ENCODE measurements at places on chromosomes 2 and 18.
A peak's percentile ranks its signal among the peaks of the same experiment; 100 is the strongest.

DNA sequence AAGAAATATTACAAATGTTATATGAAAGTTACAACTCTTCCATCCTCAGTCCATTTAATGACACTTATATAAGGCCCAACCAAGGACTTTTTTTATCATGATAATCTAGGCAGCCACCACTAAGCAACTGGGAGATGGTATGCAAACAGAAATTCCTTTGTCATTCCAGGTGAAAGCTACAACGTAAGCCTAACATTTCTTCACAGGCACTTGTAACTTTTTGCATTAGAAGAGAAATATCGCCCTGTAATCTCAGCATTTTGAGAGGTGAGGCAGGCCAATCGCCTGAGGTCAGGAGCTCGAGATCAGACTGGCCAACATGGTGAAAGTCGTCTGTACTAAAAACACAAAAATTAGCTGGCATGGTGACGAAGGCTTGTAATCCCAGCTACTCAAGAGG is 581.2 kb upstream of the SLC8A1 start:
- DNase-seq, result no peak

DNA sequence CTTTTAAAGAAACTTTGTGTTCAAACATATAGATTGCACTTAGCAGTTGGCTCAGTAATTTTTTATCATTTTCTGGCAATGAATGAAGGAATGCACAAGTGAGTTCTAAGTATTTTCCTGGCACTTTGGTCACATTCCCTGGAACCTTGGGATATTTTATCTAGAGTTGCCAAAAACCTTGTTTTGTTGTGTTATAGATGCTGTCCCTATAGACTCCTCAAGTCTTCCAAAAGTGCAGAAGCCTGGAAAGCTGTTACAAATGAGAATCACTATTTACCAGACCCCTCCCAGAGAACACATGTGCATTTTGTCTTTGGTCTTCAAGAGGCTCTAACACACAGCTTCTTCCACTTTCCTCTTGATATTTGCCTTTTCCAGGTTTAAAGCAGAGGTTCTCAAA is 108.3 kb downstream of the RND3 start:
- no peak for DNase-seq

- no peak for DNase-seq
Measured at GRCh38 chr2:101524806-101525430, 50.0 kb upstream of the RFX8 start.

GRCh38 chr18:63346480-63347183 is 20.4 kb downstream of the KDSR start:
- peak; percentile 71 for DNase-seq

GRCh38 chr2:119826370-119826961 is 66.7 kb downstream of the PTPN4 start:
- DNase-seq, result peak; percentile 23

- no peak for DNase-seq
Measured at GRCh38 chr2:70089220-70089982, 2.1 kb downstream of the PCBP1 start.

- no peak for DNase-seq
Measured at GRCh38 chr2:19937004-19937403, 35.2 kb upstream of the TTC32 start.

GRCh38 chr18:2049986-2050385 is 521.3 kb downstream of the METTL4 start:
- peak; percentile 22 for DNase-seq

- DNase-seq, result no peak
Measured at GRCh38 chr2:181407171-181407570, 50.0 kb upstream of the ITGA4 start.

- DNase-seq, result no peak
Measured at GRCh38 chr2:238739668-238740067, 108.2 kb upstream of the TWIST2 start.

DNA sequence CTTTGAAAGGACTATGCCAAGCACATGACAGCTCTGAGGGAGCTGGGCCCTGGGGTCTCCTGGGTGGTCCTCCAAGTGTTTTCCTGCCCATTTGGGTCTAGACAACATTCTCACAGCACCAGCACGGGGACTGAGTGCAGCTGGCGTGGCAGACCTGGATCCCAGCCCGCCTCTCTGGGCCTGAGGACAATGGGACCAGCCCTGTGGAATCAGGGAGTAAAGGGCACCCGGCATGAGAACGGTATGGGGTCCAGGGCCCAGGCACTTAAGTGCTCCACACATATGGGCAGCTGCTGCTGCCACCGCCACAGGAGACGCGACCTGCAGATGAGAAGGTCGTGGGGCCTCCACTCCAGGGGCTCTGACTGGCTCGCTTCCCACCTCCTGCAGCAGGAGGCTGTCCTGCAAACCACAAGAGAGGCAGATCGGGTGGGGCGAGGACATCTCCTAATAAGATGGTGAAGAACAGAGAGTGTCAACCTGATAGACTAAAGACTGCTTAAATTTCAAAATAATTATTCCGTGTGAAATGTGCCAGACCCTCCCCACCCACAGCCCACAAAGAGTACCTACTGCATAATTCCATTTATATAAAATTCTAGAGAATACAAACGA is 46.3 kb downstream of the FAM178B start:
- DNase-seq, result no peak

DNA sequence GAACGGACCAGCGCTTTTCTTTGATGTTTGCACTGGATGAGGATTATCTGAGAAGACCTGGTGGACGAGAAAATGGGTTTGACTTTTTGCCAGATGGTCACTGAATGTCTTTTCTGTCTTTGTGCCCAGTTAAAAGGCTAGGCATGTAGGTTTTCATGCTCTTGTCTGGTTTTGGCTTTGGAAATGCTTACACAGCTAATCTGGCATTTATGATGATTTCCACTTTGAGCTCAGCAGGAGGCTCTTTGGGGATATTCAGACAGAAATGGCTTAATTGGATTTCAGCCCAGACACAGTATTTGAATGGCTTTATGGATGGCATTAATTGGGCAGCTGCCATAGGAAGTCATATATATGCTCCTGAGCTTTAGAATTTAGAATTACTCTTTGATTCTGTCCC is 59.6 kb downstream of the NCK2 start:
- DNase-seq, result no peak

DNA sequence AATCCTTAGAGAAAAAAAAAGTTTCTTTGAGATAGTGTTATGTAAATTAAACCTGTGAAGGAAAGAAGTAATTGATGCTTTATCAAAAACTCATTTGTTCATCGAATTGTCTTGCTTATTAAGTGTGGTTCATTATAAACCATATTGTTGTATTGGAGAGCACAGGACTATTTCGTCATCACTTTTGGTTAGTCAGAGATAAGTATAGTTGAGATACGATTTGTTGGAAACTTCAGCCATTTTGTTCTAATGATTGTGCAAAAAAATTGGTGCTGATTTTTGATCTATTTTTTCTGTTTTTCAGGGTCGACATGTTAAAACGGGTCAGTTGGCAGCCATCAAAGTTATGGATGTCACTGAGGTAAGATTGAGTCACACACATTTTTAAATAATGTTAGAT is 92.9 kb downstream of the MAP4K4 start:
- no peak for DNase-seq

DNA sequence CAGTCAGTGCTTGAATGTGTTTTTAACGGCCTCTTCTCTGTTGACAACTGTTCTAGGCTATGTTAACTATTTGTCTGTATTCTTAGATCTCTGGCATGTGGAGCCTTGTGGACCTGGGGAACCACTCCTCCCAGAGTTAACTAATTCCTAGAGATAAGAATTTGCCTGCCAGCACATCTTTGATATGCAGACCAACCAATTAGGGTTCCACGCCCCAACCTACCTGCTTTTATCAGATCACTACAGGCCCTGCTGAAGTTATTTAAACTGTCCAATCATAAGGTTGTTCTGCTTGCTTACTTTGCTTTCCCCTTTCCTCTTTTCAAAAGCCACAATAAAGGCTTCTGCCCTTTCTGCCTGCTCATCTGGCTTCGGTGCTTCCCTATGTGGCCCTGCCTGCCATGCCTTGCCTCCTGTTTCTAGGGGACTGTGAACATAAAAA is 8.5 kb upstream of the CYBRD1 start:
- DNase-seq, result no peak

DNA sequence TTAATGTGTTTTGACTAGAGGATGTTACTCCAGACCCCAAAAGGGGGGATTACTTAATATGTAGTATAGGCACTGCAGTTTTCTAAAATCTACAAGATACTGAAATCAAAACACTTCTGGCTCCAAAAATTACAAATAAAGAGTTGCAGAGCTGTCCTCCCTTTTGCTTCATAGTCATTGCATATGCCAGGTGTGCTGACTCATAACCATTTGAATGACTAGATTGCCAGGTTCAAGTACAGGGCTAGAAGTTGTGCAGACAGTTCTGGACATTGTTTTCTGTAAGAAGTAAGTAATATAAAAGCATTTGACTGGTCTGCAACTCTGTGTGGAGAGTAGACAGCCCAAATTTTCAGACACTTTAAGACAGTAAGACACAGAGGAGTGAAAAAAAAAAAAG is 6.7 kb downstream of the CWC22 start:
- DNase-seq, result peak; percentile 32

DNA sequence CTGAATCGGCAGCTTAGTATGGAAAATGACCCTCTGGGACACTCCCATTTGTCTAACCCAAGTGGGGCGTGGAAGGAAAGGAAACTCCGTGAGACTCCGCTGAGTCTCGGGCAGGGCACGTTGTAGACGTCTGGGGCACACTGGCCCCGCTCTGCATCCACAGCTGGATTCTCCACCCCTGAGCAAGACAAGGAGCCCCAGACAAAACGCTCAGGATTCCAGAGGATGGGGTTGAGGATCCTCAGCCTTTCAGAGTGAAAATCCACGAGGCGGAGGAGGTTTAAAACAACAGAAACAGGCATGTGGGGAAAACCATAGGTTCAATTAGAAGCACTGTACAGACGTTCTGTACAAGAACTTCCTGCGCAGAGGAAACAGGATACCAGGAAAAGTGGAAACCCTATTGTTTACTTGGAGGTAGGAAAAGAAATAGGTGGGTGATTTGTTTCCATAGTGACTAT is 124.9 kb upstream of the ZNF236 start:
- DNase-seq, result peak; percentile 10

GRCh38 chr18:79935925-79936324 is 15.5 kb downstream of the SLC66A2 start:
- no peak for DNase-seq

DNA sequence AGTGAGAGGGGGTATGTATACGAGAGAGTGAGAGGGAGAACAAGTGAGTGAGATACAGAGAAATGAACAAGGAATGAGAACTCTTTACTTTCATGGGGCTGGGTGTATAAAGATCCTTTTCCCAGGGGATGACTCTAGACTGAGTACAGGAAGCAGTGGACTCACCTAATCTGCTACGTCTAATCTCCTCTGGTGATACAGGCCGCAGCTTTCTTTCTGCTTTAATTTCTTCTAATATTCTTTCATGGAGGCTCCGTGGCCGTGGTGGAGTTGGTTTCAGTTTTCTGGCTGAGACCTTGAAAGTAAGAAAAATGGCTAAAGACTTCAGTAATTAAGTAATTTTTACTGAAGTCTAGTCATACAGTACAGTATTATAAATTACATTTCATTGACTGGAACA is 85.2 kb downstream of the PRELID3A start:
- DNase-seq, result no peak

DNA sequence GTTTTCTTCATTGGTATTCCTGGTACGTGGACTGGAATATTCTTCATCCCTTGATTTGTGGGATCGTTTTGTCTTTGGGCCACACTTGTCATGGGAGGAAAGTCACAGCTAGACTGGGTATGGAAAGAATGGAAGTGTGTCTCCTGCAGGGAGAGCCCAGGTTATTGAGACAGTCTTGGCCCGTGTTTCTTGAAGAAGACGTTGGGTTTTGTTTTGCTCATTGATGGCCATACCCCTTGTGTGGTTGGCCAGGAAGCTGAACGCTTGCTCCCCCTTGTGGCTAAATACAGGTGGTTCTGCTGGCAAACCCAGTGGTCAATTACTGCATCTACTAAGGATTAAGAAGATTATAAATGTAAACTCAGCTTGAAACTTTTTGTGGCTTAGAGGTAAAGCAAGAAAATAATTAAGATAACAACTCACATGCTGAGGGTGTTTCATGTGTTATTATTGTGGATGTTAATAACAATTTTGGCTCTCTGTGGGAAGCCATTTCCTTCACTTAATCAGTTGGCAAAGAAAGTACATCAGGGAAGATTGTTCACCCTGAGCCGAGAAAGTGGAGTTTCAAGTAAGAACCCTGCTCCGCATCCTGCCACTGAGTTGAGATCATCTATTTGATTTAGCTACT is 91.8 kb downstream of the NEDD4L start:
- DNase-seq, result peak; percentile 47

- no peak for DNase-seq
Measured at GRCh38 chr2:203185864-203186263, 53.0 kb upstream of the CYP20A1 start.

GRCh38 chr2:51624995-51625394 is 593.1 kb upstream of the NRXN1 start:
- no peak for DNase-seq

GRCh38 chr2:43075811-43076585 is 150.4 kb downstream of the ZFP36L2 start:
- DNase-seq, result no peak

DNA sequence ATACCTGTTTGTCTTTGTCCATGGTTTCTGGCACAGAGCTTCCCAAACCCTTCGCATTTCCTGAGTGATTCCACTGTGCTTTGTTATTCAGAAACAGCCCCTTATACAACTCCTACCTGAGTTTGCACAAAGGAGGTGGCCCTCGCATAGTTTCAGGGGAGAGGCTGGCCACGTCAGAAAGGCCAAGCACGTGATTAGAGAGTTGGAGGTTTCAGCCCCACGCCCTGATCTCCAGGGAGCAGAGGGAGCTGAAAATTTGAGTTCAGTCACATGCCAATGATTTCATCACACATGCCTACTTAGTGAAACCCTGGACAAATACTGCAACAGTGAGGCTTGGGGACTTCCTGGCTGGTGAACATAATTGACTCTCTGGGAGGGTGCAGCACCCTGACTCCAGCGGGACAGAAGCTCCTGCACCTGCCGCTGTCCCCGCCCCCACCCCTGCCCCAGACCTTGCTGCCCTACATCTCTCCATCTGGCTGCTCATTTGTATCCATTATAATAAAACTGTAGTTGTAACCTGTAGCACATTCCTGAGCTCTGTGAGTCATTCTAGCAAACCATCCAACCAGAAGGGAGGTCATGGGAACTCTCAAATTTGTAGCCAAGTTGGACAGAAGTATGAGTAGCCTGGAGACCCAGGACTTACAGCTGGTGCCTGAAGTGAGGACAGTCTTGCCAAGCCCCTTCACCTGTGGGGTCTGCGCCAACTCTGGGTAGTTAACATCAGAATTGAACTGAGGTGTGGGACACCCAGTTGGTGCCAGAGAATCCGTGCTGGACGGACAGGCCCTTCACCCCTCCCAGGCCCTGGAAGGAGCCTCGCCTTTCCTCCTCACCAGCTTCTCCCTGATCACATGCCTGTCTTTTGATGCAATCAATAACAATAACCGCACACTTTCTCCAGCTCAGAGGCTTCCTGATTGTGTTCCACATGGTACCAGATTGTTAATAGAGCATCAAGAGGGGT is 224.3 kb downstream of the ANAPC1 start:
- peak; percentile 98 for DNase-seq

- DNase-seq, result no peak
Measured at GRCh38 chr2:231640641-231641111, 48.0 kb downstream of the TEX44 start.

DNA sequence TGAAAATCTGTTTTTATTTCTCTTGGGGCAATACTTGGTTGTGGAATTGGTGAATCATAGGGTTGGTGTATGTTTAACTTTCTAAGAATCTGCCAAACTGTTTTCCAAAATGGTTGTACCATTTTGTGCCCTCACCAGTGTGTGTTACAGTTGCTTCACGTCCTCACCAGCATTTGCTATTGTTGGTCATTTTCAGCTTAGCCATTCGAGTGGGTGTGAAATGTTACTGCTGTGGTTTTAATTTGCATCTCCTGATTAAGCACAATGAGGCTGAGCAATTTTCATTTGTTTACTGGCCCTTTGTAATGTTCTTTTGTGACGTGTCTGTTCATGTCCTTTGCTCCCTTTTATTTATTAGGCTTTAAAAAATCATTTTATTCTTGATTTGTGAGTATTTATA is 49.7 kb downstream of the FOSL2 start:
- no peak for DNase-seq

Data from foreskin keratinocyte (primary cell).